ENCODE measurements at places on chromosomes 7 and 10. TPM values are rescaled to one million over a fixed set of nuclear protein-coding genes. Genes with fewer than 3 reads are reported as not detected.

C1QL3 gene
- not detected for total RNA-seq

CYP3A5 gene
- total RNA-seq: 1.6 TPM

ANKRD26 gene
- 0.98 TPM for total RNA-seq

HYAL4 gene
- not detected for total RNA-seq

Measured in A549 treated with RU486 at 1 μM for 4 hours (cell line).